ENCODE measurements at places on chromosomes 5 and 9.

GRCh38 chr5:44388321-44389089 is 715 bp downstream of the FGF10 start:
- no peak for DNase-seq

- no peak for DNase-seq
These were observed 164.2 kb downstream of the MEF2C start for GRCh38 chr5:88718736-88719135.

DNA sequence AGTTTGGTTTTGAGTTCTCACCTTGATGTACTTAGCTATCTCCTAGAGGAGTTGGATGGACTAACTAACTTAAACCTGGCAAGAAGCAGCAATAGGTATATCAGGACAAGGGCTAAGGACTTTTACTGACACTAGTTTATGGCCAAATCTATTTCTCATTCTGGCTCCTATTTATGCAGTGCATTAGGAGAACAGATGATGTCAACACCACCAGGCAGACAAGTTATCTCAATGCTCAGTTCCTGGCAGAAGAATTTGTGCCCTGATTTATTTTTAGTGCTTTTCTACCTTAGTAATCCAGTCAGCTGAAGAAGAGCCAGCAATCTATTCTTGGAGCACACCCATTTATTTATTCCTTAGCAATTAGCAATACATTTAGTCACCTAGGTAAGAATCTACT is 30.7 kb upstream of the MYOT start:
- DNase-seq: no peak

DNA sequence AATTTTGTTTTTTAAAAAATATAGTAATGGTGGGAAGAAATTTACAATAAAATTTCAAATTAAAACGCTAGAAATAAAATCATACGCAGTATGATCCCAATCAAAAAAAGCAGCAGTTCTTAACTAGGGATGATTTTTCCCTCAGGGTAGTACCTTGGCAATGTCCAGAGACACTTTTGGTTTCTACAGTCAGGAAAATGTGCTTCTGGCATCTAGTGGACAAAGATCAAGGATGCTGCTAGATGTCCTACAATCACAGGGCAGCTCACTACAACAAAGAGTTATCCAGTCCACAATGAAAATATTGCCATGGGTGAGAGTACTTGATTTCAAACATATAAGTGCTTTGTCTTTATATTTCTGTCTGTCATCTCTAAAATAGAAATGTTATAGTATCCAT is 400.2 kb upstream of the SGCD start:
- DNase-seq: no peak

DNA sequence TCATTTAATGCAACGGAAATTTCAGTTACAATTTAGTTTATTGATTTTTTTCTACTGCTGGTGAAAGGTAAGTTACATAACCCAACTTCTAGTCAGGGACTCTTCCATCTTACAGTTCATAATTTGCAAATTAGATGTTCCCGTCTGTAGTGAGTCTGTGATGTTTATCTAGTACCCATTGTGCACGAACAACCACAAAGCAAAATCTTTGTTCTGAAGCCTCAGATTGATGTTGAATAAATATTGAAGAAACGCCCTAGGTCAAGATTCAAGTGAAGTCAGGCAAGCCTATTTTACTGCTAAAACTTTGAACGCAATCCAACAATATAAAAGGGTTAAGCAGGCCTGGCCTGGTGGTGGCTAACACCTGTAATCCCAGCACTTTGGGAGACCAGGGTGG is 43.1 kb downstream of the BASP1 start:
- no peak for DNase-seq

GRCh38 chr5:40549616-40550015 is 130.1 kb upstream of the PTGER4 start:
- no peak for DNase-seq

DNA sequence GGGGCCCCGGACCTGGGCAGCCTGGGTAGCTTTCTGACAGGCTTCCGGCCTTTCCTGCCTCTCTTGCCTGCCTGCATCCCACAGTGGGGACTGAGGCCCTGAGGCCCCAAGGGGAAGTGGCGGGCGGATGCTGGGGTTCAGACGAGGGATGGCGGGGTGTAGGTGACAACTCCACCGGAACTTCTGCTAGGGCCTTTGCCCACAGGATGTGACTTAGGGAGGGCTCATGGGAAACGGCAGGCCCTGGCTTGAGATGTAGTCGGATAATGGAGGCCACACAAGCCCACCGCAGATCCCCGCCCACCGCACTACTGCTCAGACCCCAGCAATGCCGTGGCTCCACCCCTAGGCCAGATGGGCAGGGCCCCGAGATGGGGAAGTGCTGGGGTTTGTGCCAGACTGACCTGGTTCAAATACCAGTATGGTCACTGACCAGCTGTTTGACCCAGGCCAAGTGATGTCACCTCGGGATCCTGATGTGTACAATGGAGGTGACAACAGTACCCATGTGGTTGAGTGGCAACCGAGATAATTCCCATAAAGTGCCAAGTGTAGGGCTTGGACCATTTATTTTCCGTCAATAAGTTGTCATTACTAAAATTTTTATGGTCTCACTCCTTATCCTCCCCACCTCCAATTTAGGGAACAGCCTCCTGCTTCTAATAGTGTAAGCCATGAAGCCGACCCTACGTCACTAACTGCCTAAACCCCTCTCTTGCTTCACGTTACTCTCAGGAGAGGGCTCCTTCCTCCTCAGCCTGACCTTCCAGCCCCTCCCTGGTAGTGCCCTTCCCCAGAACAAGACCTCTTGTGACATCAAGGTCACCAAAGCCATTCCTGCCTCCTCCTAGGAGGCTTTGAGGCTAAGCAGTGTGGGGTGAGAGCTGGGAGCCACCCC is 2.5 kb upstream of the CDK9 start:
- no peak for DNase-seq

GRCh38 chr9:73753171-73753570 is 601.5 kb downstream of the ANXA1 start:
- DNase-seq: no peak

GRCh38 chr5:142667831-142668230 is 18.1 kb downstream of the FGF1 start:
- DNase-seq: no peak

GRCh38 chr5:112860929-112861637 is at the start of gene SRP19:
Gene SRP19 (plus strand): TSS chr5:112861287. CDS start chr5:112861377, 90 bp downstream.
- DNase-seq: no peak

DNA sequence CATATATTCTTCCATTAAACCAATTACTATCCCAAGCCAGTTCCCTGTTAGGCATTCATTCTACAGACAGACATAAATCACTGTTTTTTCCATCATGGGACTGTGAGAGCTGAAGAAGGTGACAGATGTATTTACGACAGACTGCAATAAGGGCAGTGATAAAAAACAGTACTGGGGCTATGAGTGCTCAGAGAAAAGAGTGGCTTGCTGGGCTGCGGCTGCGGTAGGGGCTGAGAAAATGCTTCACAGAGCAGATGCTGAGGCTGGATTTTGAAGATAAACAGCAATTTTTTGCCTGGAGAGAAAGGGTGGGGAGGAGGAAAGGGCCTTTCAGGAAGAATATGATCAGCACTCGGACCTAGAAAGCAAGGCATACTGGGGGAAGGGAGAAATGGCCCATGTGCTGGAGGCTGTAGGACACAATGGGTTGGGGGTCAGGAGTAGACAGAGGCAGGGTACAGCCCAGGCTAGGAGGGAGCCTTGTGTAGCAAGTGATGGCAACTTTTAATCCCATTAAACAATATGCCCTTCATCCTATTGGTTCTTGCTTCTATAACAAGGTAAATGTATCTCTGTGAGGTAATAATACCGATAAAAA is 279.3 kb downstream of the ASTN2 start:
- DNase-seq: no peak

DNA sequence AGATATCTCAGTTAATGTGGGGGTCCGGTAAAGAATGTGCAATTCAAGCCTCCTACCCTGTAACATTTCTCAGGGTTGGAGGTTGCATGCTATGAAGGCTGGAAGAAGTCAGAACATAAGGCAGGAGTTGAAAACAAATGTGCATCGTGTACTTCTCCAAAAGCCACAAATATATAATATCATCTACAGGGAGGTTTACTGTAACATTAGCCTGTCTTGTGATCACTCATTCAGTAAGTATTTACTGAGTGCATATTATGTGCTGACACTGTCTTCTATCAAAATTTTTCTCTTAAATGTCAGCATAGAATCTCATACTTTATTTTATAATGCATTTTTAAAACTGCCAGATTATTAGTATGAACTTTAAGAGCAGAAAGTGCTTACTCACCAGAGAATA is 105.6 kb upstream of the ZNF366 start:
- no peak for DNase-seq

GRCh38 chr9:29001006-29001405 is 1427.7 kb upstream of the C9orf72 start:
- no peak for DNase-seq

GRCh38 chr5:168790671-168791250 is 211.6 kb upstream of the PANK3 start:
- no peak for DNase-seq

- DNase-seq: no peak
These were observed 219.2 kb upstream of the MAP3K1 start for GRCh38 chr5:56596155-56596554.

GRCh38 chr9:24587883-24588282 is 42.2 kb upstream of the IZUMO3 start:
- no peak for DNase-seq

GRCh38 chr5:90307322-90307721 is 102.2 kb downstream of the CETN3 start:
- DNase-seq: no peak

DNA sequence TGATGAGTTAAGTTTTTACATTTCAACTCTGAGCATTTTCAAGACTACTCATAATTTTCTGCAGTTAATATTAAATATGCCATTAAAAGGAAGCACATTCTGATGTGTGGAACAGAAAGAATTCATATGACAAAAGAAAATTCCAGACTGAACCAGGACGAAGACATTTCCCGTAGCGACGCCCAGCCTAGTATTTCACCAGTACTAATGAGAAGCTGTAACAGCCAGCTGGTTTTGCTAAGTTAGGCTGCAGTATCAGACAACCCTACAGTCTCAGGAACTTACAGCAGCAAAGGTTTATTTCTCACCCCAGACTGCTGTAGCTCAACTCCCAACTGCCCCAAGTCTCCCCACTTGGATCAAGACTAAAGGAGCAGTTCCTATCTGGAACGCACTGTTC is 91.6 kb downstream of the TMEM174 start:
- DNase-seq: no peak

GRCh38 chr9:14935106-14935751 is 25.0 kb upstream of the FREM1 start:
- DNase-seq: no peak

DNA sequence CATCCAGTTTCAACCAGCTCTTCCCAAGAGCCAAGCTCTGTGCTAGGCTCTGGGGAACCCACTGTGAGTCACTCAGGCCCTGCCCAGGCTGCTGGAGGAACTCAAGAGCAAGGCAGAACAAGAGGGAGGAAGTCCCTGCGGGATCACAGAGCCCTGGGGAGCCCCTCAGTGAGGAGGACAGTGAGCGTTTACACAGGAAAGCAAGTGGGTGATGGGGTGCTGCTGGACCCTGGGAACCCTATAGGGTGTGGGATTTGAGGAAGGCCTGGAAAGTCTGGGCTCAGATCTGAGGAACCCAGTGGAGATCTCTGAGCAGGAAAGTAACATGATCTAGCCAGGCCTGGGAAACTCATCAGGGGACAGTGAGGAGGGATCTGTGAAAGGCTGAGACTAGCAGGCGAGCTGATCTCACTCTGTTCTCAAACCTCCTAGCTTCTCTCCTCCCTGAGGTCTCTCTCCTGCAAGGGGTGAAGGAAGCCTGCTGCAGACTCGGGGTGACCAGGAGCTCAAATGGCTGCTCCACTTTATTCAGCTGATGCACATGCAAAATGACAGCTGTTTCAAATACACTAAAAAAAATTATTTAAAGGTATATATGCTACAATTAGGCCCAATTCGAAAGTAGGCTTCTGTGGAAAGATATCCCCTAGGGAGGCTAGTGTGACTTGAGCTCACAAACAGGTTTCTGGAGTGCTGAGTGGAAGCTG is 70.0 kb downstream of the SHB start:
- DNase-seq: no peak

DNA sequence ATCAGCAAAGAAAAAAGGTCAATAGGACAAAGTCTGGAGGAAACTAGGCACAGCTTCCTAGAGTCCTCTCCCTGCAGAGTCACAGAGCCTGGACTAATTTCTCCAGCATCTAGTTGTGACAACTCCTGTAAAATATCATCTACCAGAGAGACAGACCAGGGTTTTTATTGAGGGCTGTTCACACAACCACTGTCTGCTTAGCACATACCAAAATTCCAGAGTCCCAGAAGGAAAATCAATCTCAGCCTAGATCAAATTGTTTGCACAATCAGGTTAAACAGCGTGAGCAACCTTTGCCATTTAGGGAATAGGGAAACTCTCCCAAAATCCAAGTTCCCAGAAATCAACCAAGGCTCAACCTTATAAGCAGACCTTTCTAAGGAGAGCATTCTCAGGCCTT is 190.3 kb downstream of the SYK start:
- no peak for DNase-seq

DNA sequence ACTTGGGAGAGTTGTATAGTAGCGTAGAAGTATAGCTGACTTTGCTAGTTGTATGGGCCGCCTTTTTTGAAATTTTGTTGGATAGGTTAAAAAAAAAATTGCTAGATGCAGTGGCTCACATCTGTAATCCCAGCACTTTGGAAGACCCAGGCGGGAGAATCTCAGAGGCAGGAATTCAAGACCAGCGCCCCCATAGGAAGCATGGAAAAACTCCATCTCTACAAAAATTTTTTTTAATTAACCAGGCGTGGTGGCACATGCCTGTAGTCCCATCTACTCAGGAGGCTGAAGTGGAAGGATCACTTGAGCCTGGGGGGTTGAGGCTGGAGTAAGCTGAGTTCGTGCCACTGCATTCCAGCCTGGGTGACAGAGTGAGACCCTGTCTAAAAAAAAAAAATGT is 59.2 kb downstream of the SMC5 start:
- no peak for DNase-seq

GRCh38 chr5:130365956-130366355 is 461.7 kb downstream of the CHSY3 start:
- DNase-seq: no peak

DNA sequence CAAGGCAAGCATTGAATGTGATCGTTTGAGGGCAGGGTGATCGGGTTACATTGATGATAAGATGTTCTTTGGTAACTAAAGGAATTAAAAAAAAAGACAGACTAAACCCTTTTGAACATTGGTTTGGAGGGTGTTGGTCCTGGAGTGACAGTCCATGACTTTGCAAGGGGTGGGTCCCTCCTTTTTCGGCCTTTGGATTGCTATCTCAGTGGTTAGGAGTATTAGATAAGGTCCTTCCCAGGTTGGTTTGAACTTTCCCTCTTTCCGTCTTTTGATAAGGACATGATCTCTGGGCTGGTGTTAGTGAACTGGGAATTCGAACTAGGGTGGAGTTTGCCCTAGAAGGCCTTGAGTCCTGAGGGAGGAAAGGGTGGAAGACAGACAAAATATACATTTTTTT is 5.4 kb upstream of the ABO start:
- no peak for DNase-seq
